Epithelial cell of prostate (primary cell): ENCODE measurements at places on chromosomes 7 and 10.

DNA sequence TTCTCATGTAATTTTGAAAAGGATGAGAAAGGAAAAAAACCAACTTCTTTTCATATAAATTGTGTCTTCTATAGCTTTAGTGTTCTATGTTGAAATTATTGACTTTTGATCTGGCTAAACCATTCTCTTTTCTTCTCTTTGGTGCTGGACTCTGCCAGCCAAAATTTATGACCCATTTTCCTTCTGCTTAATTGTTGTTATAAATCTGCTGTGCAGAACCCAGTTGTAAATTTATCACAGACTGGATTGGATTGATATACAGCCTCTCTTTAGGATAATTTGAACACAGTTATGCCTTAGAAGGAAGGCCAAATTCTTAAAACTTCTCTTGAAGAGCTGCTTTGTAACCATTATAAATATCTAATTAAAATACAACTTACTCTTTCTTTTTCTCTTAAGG lies 93.8 kb downstream of the PARP12 start:
- DNase-seq, result no peak

- no peak for DNase-seq
Measured at GRCh38 chr10:5656737-5657579, 9.4 kb downstream of the ASB13 start.

- no peak for DNase-seq
Measured at GRCh38 chr7:94298943-94299342, 95.8 kb upstream of the COL1A2 start.

- no peak for DNase-seq
Measured at GRCh38 chr7:54188843-54189242, 353.3 kb upstream of the VSTM2A start.

- no peak for DNase-seq
Measured at GRCh38 chr10:84256510-84257342, 11.9 kb downstream of the RGR start.
